ENCODE measurements at places on chromosomes 7 and 10.
A peak's percentile ranks its signal among the peaks of the same experiment; 100 is the strongest.

- peak; percentile 34 for DNase-seq
These were observed 249.8 kb downstream of the PTEN start for GRCh38 chr10:88113232-88113631.

- no peak for DNase-seq
These were observed 269.4 kb upstream of the ETV1 start for GRCh38 chr7:14258861-14259260.

- no peak for DNase-seq
These were observed 255.2 kb downstream of the ARL4A start for GRCh38 chr7:12942609-12943008.

DNA sequence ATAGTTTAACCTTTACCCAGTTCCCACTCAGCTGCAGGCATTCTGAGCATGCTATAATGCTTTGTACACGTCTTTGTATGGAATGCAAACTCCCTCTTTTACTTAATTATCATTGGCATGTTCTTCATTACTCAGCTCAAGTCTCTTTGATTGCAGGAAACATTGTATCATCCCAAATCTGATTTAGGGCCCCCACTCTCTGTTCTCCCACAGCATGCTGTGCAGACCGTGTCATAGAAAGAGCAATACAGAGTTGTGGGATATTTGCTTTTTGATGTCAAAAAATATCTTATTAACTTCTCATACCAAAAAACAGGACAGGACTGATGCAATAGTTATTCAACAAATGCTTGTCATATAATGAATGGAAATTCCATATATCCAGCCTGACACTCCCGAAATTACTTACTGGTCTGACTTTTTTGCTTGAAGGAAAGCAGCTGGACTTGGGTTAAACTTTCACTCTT is 1081.5 kb upstream of the C7orf33 start:
- DNase-seq = no peak

DNA sequence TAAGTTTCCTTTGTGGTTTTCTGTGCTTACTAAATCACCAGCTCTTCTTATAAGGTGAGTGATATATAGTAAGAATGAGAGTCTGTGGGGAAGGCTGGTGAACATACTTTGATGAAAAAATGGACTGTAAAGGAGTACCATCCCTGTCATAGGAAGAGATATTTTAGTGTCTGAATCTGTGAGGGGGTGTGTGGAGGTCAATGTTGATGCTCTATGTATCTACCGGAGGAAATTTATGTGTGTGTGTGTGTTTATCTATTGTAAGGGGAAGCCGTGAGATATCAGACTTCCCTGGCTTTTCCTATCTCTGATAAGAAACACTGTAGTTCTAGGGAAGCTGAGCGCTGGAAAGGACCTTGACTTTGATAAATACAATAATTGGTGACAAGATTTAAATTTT is 179.0 kb downstream of the PCDH15 start:
- no peak for DNase-seq

GRCh38 chr10:118990326-118990725 is 39.2 kb upstream of the NANOS1 start:
- DNase-seq = no peak

Measured in CD4-positive, alpha-beta T cell treated with Interferon gamma for 1 hour (primary cell).